ENCODE measurements at places on chromosomes 1 and 21. TPM values are rescaled to one million over a fixed set of nuclear protein-coding genes. Genes with fewer than 3 reads are reported as not detected.

Gene TDRD10
- total RNA-seq: under 0.01 TPM

Gene MAP1LC3C
- 0.77 TPM for total RNA-seq

Gene RAB3B
- total RNA-seq: 9.6 TPM

Gene CA6
- total RNA-seq: not detected

Gene HES5
- total RNA-seq: not detected

Gene TNFRSF1B
- 3.3 TPM for total RNA-seq

Gene KCNE2
- not detected for total RNA-seq

Gene SH3BGR
- total RNA-seq: 2.7 TPM

Gene TMPRSS15
- not detected for total RNA-seq

Gene CRABP2
- 80.6 TPM for total RNA-seq

Gene BCL2L15
- under 0.01 TPM for total RNA-seq

Gene SPRR1A
- total RNA-seq: not detected

Gene APCS
- total RNA-seq: not detected

Gene KDF1
- total RNA-seq: 0.09 TPM

Gene SHC1
- total RNA-seq: 143 TPM

Gene CLK2
- total RNA-seq: 41.5 TPM

Gene TENT5C
- total RNA-seq: 1.4 TPM

Gene MRPL24
- total RNA-seq: 41.3 TPM

Gene HSD3B1
- total RNA-seq: not detected

Gene CTSE
- not detected for total RNA-seq
